LNCaP clone FGC (cell line): ENCODE measurements at places on chromosomes 16 and 17.

DNA sequence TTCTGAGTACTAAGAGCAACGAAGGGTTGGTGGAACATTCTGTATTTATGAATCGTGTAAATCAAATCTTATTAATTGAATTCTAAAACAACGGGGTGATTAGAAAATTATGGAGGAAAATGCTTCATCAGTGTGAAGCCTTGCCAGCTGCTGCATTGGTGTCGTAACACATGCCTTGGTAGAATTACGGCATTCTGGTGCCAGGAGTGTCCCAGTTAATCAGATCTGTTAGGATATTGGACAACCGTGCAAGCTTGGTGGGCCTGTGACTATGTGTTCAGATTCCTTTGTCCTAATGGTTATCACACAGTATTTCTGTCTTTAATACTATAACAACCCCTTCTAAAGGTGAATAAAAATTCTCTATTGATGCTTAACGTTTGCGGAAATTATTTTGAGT is 44.2 kb upstream of the TANC2 start:
- DNase-seq, result no peak

GRCh38 chr16:87057211-87057881 is 259.8 kb downstream of the C16orf95 start:
- DNase-seq, result no peak

DNA sequence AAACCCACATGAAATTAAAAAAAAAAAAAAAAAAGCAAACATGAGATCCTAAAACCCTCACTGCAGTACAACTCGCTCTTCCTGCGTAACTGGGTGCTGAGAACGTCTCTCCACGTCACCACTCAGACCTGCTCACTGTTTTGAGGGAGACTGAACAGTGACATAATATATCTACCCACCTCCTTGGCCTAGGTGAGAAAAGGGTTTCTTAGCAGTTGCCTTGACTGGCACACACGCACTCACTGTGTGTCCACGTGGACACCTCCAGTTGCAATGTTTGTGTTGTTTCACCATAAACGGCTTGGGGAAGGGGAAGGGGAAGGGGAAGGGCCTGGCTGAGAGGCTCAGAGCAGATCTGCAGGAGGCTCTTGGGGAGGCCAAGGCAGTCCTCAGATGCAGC is 32.0 kb downstream of the FANCA start:
- DNase-seq, result no peak

- no peak for DNase-seq
Observed at GRCh38 chr16:86909359-86910160, 331.2 kb downstream of the FOXL1 start.

DNA sequence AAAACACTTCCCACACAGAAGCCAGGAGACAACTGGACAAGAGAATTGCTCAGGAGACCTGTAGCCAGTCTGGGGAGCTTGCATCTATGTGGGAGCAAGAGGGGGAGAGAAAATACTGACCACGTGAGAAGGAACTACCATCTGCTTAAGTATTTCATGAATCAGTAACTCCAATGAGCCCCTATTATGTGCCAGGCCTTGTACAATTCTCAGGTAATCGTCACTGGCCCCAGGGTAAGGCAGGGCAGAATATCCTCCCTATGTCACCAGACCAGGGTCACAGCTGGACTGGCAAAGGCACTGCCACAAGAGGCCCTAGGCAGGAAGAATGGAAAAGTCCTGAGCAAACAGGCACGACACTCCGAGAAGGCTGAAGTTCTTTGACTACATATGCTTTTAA is 25.9 kb downstream of the USP7 start:
- no peak for DNase-seq

DNA sequence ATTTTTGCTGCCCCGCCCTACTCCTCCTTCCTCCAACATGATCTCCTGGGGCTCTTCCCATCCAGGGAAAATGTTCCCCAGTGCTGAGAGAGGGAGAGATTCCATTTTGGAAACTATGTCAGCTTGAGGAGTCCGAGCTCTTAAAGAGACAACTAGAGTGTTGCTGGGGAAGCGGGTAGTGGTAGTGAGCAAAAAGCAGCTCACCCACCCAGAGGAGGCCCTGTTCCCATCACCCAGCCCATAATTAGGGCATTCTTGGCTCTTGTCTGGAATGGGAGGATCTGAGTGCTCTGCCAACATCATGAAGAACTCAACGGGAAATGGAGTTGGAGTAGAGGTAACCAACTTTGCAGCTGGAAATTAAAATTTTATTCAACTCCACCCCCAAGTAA is 9.1 kb upstream of the MSL1 start:
- DNase-seq, result no peak

GRCh38 chr17:46943501-46944393 is 20.8 kb downstream of the GOSR2 start:
- no peak for DNase-seq

GRCh38 chr16:87317750-87318644 is 805 bp upstream of the C16orf95 start:
- DNase-seq, result peak; percentile 7

DNA sequence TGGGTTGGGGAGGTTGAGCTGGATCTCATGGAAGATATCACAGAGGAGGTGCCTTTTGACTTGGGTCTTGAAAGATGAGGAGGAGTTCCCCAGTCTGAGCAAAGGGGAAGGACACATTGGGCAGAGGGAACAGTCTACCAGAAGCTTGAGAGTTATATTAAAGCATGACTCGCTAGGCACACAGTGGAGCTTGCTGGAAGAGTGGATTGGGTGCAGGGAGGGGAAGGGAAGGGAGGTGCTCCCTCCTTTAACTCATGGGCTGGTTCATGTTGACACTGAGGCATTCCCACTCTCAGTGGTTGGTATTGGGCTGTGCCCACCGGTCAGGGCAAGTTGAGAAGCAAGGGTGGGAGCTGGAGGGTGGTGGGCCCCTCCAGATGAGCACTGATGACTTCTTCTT is 5.9 kb downstream of the TMEM98 start:
- DNase-seq, result no peak

DNA sequence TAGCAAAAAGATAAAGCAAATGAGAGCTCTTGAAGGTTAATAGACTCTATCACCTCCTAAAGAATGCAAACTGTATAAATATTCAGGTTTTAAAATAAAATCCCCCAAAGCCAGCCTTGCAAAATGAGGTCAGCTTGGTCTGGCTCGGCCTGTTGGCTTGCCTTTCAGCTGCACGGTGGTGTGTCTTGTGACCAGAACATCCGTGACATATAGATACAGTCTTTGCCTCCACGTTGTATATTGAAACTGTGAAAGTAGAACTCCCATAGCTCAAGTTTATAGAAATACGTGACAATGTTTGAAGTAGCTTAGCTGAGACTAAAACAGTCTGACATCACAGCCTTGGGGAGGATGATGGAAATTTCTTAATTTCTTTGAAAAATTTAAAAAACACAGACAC is 236.6 kb upstream of the MYOCD start:
- DNase-seq, result no peak

DNA sequence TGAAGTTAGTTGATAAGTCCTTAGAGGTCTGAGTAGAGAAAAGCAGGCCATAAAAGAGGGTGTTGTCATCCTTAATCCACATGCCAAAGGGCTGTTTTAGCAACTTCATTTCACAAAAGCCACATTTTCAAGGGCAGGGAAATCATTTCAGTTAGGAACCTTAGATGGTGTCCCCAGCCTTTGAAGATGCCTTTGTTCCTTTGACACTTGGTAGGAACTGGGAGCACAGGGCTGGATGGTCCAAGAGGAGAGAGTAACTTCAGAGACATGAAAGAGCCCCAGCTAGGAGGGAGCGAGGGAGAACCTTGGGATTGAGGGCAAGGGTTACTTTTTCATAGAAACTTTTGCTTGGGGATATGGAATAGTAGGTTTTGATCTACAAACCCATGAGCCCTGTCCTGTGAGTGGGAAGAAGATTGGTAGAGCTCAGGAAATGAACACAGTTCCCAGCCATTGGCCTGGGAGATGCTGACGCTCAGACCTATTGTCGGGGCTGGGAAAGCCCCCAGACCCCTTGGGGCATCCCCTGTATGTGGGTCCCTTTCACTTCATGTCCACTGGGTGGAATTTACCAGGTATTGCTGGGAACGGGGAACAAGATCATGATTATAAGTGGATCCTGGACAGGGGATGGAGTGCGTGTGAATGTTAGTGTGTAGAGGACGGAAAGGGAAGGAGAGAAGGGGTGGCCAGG is 18.9 kb downstream of the MSI2 start:
- no peak for DNase-seq

DNA sequence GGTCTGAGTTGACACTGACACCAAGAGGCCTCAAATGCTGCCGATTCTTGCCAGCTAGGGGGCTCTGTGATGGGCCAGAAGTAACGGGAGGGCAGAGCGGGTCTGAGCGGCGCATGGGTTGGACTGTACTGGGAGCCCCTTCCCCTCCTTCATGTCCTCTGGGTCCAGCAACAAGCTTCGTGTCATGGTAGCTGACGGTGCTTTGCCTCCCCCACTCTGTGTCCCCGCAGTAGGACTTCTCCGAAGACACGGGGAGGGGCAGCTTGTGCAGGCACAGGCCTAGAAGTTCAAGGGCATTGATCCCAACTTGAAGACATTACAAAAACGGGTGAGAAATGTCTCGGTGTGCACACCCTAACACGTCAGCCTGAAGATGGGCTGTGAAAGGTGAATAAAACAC is 39.8 kb upstream of the DNAH17 start:
- DNase-seq, result no peak

- DNase-seq, result no peak
Observed at GRCh38 chr17:38464723-38465390, 36.6 kb downstream of the ARHGAP23 start.

GRCh38 chr16:85800321-85800669 is 800 bp downstream of the COX4I1 start:
- no peak for DNase-seq

GRCh38 chr17:16462070-16462864 is 29.7 kb downstream of the LRRC75A start:
- no peak for DNase-seq

- DNase-seq, result peak; percentile 75
Observed at GRCh38 chr16:35449663-35450062, 1990.3 kb downstream of the TP53TG3F start.

- DNase-seq, result no peak
Observed at GRCh38 chr16:22282254-22282892, 14.8 kb upstream of the POLR3E start.

DNA sequence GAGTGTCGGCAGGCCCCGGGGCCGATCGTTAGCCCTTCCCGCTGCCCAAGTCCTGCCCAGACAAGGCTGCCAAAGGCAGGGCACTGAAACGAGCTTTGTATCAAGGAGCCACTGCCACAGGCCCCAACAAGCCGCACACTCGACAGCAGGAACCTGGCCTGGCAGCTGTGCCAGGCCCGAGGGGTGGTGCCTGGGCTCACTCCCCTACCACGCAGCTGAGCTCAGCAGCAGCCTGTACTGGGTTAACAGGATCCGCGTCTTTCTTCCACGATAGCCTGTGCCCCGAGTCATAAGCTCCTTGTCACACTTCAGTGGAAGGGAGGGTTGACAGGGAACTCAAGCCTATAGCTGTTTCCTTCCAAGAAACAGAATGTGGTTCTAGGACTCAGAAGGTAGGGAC is 87.9 kb downstream of the ABR start:
- DNase-seq, result no peak

DNA sequence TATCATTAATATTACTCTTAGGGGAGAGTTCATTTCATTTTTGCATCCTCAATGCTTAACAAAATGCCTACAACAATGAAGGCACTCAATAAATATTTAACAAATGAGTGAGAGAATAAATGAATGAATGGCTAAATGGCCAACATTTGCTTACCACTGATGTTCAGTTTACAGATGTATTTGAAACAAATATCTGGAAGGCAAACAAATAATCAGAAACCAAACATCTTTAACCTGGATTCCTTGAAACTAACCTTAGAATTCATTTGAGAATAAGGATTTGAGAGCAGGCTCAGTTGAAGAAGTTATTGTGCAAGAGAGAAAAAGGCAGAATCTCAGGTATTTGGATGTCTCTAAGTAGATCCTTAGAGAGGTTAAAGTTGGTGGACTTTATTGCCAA is 8.4 kb downstream of the NACA2 start:
- no peak for DNase-seq

GRCh38 chr16:3281222-3281820 is 2.0 kb upstream of the ZNF263 start:
- DNase-seq, result no peak

- DNase-seq, result peak; percentile 21
Observed at GRCh38 chr16:78045865-78046581, 23.7 kb downstream of the CLEC3A start.

DNA sequence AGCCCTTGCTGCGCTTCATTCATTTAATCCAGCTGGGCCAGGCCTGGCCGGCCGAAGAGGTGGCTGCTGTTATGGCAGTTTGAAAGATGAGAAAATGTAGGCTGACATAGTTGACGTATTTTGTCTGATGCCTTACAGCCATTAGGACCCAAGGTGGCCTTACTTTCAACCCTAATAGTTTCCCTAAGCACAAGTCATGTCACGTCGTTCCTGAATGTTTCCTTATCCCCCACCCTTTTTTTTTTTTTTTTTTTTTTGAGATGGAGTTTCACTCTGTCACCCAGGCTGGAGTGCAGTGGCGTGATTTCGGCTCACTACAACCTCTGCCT is 307 bp upstream of the GOT2 start:
- DNase-seq, result no peak

DNA sequence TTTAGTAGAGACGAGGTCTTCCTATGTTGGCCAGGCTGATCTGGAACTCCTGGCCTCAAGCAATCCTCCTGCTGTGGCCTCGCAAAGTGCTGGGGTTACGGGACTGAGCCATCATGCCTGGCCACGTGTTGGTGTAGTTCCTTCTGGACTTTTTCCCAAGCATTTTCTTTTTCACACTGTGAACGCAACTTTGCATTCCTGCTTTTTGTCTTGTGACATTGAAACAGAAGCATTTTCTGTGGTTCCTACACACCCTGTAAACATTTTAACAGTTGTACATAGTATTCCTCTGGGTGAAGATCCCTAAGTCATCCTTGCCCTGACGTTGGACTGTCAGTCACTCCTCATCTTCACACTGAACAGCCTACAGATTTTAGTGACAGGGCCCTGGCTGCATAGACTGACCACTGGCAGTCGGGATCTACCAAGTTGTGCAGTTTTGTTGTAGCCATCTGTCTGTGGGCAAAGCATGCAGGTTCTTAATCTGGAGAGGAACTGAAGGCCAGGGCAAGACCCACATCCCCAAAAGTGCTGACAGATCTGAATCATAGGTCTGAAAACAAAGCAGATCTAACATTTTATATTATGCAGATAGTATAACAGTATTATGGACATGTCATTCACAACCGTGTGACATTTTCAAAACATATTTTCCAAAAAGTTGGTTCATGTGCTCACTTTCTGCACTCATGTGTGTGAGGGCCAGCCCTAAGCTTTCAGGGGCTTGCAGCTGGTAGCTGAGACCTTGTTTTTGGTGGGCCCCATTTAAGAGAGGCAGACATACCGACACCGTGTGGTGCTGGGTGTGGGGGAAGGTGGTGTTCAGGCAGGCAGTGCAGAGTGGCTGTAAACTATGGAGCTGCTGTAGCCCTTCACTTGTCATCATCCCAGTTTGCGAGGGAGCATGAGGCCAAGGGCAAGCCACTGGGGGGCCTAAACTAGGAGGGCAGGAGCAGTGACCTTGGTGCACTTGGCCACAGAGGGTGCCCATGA is 59.9 kb downstream of the EPN2 start:
- DNase-seq, result no peak

GRCh38 chr17:79294459-79295071 is 219.9 kb downstream of the ENGASE start:
- peak; percentile 46 for DNase-seq
